Regular cardiac myocyte (primary cell): ENCODE measurements at places on chromosomes 5 and 9. TPM values are rescaled to one million over a fixed set of nuclear protein-coding genes. Genes with fewer than 3 reads are reported as not detected.

The PLPP7 gene
- 16.9 and 19.4 TPM in 2 replicates for total RNA-seq

The TXNDC8 gene
- not detected in 2 replicates for total RNA-seq

The PDE6A gene
- not detected in 2 replicates for total RNA-seq

The IGIP gene
- total RNA-seq: 7.7 and 16.9 TPM in 2 replicates

The GRXCR2 gene
- total RNA-seq: not detected in 2 replicates

The COL5A1 gene
- total RNA-seq: 222 and 254 TPM in 2 replicates

The TLR4 gene
- total RNA-seq: 43.1 and 58.5 TPM in 2 replicates

The AP3S1 gene
- total RNA-seq: 118 and 121 TPM in 2 replicates

The EDIL3 gene
- total RNA-seq: 83.2 and 246 TPM in 2 replicates

The TSSK1B gene
- total RNA-seq: under 0.01 TPM in 1 of 2 replicates, not detected in the other

The CCDC152 gene
- 1.1 and 2.9 TPM in 2 replicates for total RNA-seq

The ADAMTS16 gene
- under 0.01 TPM in 1 of 2 replicates, not detected in the other for total RNA-seq

The PDCD1LG2 gene
- total RNA-seq: 12.1 and 22.4 TPM in 2 replicates

The RBM18 gene
- 9.0 and 9.8 TPM in 2 replicates for total RNA-seq

The SPATA31D4 gene
- total RNA-seq: not detected in 2 replicates

The SPAG8 gene
- 0.58 and 1.1 TPM in 2 replicates for total RNA-seq

The DAPK1 gene
- total RNA-seq: 12.5 and 19.7 TPM in 2 replicates

The DHFR gene
- 5.4 and 39.7 TPM in 2 replicates for total RNA-seq

The NPR3 gene
- 91.6 and 102 TPM in 2 replicates for total RNA-seq

The CDH12 gene
- not detected in 2 replicates for total RNA-seq

The DDX4 gene
- total RNA-seq: 0.28 TPM in 1 of 2 replicates, not detected in the other

The DMRT3 gene
- total RNA-seq: not detected in 2 replicates

The JADE2 gene
- 22.6 and 28.8 TPM in 2 replicates for total RNA-seq

The ZFP37 gene
- 1.7 and 2.3 TPM in 2 replicates for total RNA-seq

The RNF183 gene
- total RNA-seq: not detected in 2 replicates

The GABRA6 gene
- total RNA-seq: not detected in 2 replicates

The NKD2 gene
- total RNA-seq: 1.2 and 9.3 TPM in 2 replicates

The IARS1 gene
- 274 and 314 TPM in 2 replicates for total RNA-seq

The SLC4A9 gene
- total RNA-seq: under 0.01 TPM in 1 of 2 replicates, not detected in the other

The CCNJL gene
- total RNA-seq: 0.58 and 0.85 TPM in 2 replicates

The ELOVL7 gene
- under 0.01 and 0.28 TPM in 2 replicates for total RNA-seq

The NR2F1 gene
- 13.8 and 33.2 TPM in 2 replicates for total RNA-seq

The SLC1A1 gene
- 117 and 148 TPM in 2 replicates for total RNA-seq

The PHF24 gene
- total RNA-seq: 0.28 TPM in 1 of 2 replicates, not detected in the other

The F2R gene
- 118 and 260 TPM in 2 replicates for total RNA-seq

The C5 gene
- 3.7 and 5.2 TPM in 2 replicates for total RNA-seq

The CCL27 gene
- not detected in 2 replicates for total RNA-seq

The PCYOX1L gene
- total RNA-seq: 8.2 and 9.6 TPM in 2 replicates

The LYSMD3 gene
- total RNA-seq: 18.6 and 31.6 TPM in 2 replicates

The OR1Q1 gene
- total RNA-seq: not detected in 2 replicates

The FYB1 gene
- under 0.01 and 0.77 TPM in 2 replicates for total RNA-seq

The MUSK gene
- total RNA-seq: 0.19 and 0.56 TPM in 2 replicates

The TLX3 gene
- not detected in 2 replicates for total RNA-seq

The DND1 gene
- 0.28 TPM in 1 of 2 replicates, not detected in the other for total RNA-seq

The FOXD4 gene
- 0.19 and 0.56 TPM in 2 replicates for total RNA-seq

The SLC36A2 gene
- not detected in 2 replicates for total RNA-seq

The QRFP gene
- not detected in 2 replicates for total RNA-seq
